ENCODE measurements at places on chromosomes 1 and 21.

GRCh38 chr1:43232074-43232473, 37.7 kb upstream of the TMEM125 start:
- DNase-seq: no peak

DNA sequence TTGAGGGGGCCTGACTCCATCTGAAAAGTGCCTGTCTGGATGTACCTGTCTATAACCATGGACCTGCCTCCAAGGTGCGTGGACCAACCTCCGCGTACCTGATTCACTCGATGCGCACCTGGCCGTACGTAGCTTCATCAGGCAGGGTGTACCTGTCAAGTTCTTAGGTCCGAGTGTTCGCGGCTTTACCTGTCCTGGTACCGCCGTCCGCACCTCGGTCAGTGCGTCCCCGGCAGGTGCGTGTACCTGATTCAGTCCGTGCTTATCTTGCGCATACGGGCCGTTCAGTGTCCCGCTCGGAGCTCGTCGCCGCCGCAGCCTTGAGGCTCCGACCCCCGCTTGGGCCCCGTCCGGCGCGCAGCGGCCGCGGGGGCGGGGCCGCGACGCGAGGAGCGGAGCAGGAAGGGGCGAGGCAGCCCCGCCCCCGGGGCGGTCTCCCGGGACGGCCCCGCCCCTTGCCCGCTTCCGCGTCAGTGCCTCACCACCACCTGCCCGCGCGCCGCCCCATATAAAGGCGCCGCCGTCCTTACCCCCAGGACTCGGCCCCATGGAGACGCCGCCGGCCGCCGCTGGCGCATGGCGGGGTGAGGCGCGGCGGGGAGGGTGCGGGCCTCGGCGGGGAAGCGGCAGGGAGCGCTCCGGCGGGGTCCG, at the start of gene ZC3H12A:
Gene ZC3H12A (plus strand): TSS at position 535 of the 651 bp plus-strand sequence. CDS start 917 bp downstream, outside the sequence.
- DNase-seq: peak; percentile 85

- peak; percentile 16 for DNase-seq
Observed at GRCh38 chr21:45698493-45699184, 55.1 kb downstream of the PCBP3 start.

- no peak for DNase-seq
Observed at GRCh38 chr1:191256917-191257316, 779.3 kb upstream of the BRINP3 start.

Measured in right lung (tissue), 10 donors.